Esophagus squamous epithelium (tissue), 5 donors: ENCODE measurements at places on chromosomes 12 and 14.

DNA sequence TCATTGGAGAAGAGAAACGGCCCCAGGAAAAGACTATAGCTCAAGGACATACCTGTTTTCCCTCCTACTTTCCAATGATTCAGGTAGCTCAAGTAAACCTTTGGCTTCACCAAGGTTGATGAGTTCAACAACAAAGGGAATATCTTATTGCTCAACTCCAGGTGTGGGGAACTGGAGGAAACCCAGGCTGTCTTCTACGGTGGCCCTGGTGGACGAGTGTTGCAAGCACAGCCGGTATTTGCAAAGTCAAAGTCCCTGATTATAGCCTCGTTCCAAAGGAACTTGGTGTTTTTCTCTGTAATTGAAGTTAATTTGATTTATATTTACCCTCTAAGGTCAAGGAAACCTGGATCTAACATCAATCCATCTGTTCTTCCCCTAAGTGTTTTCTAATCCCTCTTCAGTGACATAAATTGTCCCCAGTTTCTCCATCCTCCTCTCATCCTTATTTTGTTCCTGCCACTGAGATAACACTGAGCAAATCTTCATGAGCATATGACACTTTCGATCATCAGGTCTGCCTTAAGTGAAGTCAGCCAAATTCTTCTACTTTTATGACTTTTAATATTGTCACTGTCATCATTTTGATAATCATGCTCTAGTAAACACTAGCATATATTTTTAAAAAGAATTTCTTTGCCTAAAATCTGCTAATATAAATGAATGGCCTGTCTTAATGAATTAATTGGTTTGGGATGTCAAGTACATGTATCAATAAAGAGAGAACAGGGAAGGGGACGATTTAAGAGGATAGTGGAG, 174.6 kb upstream of the TBX3 start:
- no peak for DNase-seq

GRCh38 chr12:120264904-120265472, 542 bp downstream of the PXN start:
- no peak for DNase-seq

GRCh38 chr14:67729072-67729885, 27.6 kb downstream of the RDH12 start:
- no peak for DNase-seq

- DNase-seq: no peak
Measured at GRCh38 chr14:103404920-103405319, 19.7 kb downstream of the MARK3 start.

DNA sequence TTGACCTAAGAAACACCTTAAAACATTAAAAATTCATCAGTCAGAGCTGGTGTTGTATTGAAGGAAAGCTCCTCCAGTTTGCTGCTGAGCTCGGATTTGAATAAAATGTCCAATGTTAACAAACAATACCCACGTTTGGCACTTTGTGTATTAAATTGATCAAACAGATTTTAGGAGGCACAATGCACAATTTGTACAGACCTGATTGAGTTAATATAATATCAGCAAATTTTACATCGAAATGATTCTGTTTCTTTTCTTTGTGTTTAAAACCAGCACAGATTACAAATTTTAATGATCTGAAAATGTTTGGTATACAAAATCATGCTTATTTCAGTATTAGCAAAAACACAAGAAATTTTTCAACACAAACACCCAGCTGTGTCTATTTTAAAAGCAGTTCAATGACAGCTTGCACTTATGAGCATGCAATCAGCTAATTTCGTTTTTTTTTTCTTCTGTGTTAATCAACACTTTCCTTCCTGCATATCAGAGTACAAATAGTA, 2.8 kb upstream of the FOXG1 start:
- no peak for DNase-seq

DNA sequence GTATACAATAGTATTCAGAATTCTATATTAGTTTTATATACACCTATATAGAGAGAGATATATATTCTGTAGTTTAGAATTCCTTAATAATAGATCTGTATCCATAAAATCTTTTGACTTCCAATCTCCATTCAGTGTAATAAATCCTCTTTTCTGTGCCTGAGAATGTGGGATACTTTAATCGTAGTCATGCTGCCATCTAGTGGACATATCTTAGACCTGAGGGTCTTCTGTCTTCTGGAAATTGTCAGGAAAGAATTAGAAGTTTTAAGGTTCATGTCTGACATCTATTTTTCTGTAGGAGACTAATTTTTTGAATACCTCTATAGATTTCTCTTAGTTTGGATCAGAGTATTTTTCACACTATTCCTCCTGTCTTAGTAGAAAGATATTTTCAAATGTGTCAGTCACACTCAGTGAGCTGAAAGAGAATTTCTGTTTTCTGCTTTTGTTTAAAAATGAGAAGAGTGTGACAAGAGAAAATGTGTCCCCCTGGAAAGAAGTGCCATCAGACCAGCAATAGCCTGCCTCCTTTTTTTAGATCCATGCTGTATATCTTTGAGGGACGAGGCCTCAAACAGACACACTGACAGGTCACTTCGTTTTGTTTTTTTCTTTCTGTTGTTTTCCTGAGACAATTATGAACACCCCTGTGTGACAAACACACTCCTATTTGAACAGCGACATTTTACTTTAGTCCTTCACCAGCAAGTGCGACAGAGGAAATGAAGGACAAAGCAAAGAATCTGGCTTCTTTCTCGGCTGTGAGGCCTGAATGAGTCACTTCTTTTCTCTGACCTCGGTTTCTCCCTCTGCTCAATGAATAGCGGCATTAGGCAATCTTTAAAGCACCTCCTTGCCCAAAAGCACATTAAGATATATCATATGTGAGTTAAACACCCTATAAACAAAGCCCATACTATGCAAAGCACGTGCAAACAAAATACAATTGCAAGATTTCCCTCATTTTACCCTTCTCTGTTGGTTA, 96.3 kb downstream of the GALC start:
- no peak for DNase-seq

DNA sequence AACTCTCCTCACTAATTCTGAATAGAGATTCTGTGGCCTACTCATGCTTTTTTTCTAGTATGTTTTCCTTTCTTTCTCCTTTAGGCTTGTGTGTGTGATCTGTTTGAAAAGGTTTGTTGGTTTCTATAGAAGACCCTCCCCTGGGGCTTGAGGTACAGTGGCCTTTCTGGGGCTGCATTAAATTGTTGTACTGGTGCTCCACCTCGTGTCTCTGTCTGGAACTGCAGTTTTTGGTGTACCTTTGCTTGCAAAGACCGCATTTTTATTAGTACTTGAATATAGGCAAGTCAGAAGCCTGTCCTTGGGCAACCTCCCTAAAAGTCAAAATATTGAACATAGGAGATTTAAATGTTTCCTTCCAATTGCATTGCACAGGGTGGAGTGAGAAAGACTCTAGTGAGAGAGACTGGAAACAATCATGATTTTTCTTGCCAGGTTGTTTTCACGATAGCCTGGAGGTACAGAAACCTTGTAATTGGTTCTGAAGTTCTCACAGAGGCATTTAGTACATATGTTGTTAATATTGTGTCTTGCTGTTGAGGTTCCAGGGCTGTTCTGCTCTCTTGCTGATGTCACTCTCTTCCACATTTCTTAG, 39.0 kb downstream of the SLCO1B1 start:
- no peak for DNase-seq

DNA sequence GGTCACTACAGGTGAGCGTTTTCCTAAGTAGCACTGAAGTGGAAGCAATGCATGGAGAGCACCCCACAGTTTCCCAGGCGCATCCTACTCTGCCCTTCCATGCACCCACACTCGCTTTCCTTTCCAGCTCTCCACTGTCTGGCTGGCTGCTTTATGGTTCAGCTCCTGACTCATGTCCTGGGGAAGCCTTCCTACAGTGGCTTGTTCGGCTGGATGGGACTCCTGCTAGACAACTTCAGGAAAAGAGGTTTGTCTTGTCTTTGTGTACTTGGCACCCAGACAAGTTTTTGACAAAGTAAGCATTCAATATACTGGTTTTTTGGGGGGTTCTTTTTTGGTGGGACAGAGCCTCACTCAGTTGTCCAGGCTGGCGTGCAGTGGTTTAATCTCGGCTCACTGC, 21.6 kb downstream of the PPM1H start:
- no peak for DNase-seq

DNA sequence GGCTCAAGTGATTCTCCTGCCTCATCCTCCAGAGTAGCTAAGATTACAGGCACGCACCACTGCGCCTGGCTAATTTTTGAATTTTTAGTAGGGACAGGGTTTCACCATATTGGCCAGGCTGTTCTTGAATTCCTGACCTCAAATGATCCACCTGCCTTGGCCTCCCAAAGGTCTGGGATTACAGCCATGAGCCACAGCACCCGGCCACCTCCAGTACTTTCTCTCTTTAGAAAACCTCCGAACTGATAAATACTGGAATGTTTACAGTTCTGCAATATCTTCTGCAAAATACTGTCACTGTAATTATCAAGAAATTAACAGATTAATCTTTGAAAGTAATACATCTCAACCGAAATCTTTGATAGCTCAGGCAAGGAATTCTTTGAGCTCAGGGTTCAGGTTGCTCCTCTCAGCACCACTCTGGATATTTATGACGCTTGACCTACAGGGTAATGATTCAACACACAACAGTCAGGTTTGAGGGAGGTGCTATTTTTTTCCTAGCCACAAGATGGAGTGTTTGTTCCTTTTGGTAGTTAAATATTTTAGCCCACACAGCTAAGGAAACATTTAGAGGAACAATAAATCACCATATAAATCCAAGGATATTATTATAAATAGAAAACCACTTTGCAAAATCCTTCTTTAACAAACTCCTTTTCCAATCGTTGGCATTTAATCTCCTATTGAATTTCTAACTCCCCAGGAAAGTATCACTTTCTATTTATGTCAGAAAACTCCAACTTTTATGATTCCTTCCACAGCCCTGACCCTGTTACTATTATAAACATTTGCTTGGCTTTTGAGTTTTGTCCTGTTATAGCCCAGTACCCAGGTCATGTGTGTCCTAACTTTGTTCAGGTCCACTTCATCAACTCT, 48.6 kb upstream of the GTF2A1 start:
- DNase-seq: no peak

- no peak for DNase-seq
Measured at GRCh38 chr12:1993341-1993740, 10.9 kb downstream of the DCP1B start.

GRCh38 chr12:701896-702539, 38.8 kb upstream of the NINJ2 start:
- DNase-seq: no peak

- DNase-seq: no peak
Measured at GRCh38 chr14:23125011-23125410, 6.0 kb upstream of the CEBPE start.

DNA sequence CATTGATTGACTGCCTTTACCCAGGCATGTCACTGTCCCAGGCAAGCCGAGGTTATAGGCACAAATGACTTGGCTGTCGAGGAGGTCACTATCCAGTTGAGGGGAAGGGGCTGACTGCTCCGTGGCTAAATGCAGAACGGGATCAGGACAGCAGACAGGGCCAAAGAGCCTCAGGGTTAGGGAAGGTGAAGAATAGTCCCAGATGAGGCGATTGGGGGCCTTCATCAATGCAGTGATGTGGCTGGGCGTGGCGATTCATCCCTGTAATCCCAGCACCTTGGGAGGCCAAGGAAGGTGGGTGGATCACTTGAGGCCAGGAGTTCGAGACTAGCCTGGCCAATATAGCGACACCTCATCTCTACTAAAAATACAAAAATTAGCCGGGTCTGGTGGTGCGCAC, 10.7 kb upstream of the GLT1D1 start:
- no peak for DNase-seq

- DNase-seq: no peak
Measured at GRCh38 chr12:40502322-40502721, 189.9 kb upstream of the CNTN1 start.

DNA sequence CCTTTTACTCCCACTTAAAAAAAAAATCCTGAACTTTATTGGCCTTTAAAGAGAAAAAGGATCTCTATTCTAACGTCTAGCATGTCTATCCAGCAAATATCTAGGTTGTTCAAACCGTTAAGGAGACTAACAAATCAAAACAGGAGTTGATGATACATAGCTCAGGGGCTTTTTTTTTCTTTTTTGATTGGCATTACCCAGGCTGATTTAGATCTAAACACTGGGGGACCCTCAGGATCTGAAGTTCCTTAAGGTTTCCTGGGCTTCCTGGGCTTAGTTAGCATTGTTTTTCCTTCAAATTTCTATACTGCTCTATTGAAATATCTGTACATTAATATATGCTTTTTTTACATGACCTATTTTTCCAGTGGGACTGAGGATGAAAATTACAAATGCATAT, 42.3 kb downstream of the EFCAB11 start:
- DNase-seq: no peak

GRCh38 chr14:54766276-54767138, 136.1 kb downstream of the GCH1 start:
- DNase-seq: no peak

GRCh38 chr14:103328941-103329340, 5.1 kb upstream of the EIF5 start:
- DNase-seq: no peak

- no peak for DNase-seq
Measured at GRCh38 chr12:113194971-113195391, 9.5 kb downstream of the RITA1 start.

DNA sequence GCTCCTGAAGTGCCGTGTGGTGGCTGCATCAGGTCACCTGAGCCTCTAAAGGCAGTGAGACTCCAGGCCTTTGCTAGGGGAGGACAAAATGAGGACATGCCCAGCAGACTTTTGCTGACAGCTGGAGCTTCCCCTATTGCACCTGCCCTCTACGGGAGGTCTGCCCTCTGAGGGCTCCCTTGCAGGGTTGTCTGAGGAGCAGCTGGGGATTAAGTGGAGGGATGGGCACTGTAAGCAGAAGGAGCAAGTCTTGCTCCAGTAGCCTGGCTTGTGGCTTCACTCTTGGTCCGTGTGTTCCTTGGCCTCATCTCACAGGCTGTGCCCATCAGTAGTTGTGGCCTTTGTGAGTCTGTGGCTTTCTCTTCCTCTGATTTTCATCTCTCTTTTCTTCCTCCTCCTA, 66.9 kb upstream of the NRXN3 start:
- DNase-seq: no peak

GRCh38 chr12:115294453-115295133, 610.6 kb upstream of the TBX3 start:
- DNase-seq: no peak

DNA sequence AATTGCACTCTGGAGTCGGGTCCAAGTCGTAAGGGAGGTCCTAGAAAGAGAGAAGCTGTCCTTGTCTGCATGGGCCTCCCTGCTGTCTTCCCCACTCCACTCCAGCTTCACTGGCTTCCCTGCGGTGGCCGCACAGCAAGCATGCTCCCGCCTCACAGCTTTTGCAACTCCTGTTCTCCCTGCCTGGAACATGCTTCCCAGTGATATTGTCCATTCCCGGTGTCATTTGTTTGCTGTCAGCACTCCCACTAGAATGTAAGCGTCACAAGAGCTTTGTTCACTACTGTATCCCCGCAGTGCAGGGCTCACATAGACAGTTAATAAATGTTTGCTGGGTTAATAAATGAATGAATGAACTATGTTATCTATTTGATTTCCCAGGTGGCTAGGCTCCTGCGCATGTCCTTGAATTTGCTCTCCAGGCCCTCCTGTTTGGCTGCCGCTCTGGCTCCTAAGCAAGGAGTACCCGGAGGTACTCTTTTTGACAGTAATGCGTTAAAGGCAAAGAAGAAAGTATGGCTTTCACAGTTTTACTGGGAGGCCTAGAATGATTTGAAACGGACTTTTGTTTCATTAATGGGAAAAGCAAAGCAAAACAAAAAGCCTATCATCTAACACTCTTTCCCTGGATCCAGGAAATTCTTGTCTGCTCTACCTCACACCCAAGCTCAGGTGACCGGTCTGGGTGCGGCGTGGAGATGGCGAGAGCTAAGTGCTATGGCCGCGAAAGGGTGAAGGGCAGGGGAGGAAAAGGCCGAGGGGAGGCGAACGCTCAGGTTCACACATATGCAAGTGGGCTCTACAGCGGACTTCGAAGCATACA, 6.2 kb upstream of the SLC7A7 start:
- DNase-seq: no peak

- no peak for DNase-seq
Measured at GRCh38 chr12:30384976-30385375, 310.7 kb downstream of the IPO8 start.
